ENCODE measurements at places on chromosomes 4 and X.

GRCh38 chrX:94057385-94057784, 383.4 kb downstream of the FAM133A start:
- DNase-seq: no peak

DNA sequence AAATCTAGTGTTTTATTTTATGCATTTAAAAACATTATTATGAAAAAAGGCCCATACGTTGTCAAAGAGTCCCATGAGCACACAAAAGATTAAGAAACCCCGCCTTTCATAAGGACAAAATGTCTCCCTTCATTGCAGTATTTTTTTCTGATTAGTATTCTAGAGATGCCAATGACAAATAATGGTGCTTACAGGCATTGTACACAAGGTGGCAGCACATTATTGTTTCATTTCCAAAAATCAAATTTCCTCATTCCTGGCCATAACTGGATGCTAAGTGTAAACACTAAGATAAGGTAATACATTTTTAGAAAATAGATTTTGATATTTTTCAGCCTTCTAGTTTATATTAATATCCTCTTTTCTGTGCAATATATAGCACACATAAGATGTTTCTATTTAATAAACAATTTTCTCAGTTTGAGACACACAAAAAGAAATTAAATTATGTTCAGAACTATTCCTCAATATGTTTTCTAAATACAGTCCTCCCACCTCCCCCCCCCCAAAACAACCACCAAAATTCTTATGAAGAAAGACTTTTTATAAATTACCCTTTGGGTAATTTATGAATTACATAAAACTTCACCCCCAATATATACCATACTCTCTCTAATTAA, 47.7 kb downstream of the TIGD2 start:
- no peak for DNase-seq

DNA sequence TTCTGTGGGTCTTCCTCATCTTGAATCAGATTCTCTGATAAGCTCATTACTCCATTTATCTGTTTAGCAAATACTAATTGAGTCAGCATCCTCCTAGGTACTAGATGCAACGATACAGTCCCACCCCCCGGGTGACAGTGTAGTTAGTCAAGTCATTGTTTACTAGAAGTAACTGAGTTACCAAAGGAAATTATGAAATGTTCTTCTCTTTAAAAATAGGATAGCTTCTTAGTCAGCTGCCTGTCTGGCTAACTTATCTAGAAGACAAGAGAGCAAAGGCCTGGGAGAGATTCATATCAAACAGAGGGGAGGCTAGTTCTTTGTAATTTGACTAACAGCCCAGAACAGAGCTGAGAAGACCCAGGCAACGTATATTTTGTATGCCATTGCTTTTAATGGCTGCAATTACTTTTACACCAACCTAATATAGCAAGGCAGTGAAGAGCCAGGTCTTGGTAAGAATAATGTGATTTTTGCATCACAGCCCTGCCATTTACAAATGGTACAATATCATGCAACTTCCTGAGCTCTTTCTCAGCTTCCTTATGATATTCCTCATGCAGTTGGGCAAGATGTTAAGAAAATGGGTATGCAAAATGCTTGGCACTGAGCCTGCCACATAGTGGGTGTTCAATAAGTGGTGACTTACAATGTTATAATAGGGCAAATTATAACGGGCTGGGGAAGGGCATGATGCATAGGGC, 149.9 kb downstream of the CHIC2 start:
- no peak for DNase-seq

DNA sequence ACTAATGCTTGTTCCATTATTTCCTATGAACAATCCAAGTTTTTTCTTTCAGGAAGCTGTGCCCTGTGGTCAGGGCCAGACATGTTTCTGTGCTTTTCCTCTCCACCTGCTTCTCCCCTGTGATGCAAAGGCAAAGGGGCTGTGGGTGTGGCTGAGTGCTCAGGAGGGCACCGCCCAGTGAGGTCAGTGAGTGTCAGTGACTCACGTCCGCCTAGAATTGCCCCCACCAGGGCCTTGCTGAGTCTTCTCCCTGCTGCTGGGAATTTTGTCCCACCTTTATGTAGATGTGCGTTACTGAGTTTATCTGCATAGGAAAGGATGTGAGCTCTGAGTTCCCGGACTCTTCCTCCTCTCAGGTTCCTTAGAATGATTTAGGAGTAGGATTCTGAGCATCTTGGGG, 283.2 kb downstream of the DCHS2 start:
- DNase-seq: no peak

GRCh38 chrX:66728818-66729271, 90.0 kb upstream of the EDA2R start:
- peak; percentile 21 for DNase-seq

- no peak for DNase-seq
Observed at GRCh38 chr4:128068918-128069317, 7.8 kb downstream of the LARP1B start.

DNA sequence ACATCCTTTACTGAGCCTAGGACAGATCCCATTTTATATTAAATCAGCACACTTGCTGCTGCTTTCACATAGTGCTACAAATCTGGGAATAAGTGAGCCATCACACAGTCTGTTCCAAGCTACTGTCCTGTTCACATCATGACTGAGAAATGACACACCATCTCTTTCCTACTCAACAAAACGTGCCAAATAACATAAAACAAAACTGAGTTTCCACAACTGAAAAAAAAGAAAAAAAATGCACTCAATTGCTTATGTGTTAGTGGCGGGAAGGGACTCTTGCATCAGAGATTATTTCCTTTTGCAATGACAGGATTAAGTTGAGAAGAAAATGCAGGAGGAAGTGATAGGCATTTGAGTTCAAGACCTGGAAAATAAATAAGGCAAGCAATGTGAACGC, 109.0 kb downstream of the SHROOM4 start:
- DNase-seq: no peak

GRCh38 chr4:112966701-112967488, 82.6 kb upstream of the ANK2 start:
- DNase-seq: no peak

- DNase-seq: no peak
Observed at GRCh38 chr4:17613761-17614415, 553 bp upstream of the MED28 start.

- DNase-seq: no peak
Observed at GRCh38 chr4:7722766-7723387, 216.8 kb downstream of the AFAP1 start.

- DNase-seq: no peak
Observed at GRCh38 chrX:1521459-1521956, 15.5 kb downstream of the P2RY8 start.

- DNase-seq: no peak
Observed at GRCh38 chr4:139191373-139191772, 14.4 kb upstream of the ELF2 start.

- no peak for DNase-seq
Observed at GRCh38 chr4:184059099-184059498, 154.0 kb downstream of the STOX2 start.

- no peak for DNase-seq
Observed at GRCh38 chr4:113537628-113538027, 223.9 kb downstream of the CAMK2D start.

DNA sequence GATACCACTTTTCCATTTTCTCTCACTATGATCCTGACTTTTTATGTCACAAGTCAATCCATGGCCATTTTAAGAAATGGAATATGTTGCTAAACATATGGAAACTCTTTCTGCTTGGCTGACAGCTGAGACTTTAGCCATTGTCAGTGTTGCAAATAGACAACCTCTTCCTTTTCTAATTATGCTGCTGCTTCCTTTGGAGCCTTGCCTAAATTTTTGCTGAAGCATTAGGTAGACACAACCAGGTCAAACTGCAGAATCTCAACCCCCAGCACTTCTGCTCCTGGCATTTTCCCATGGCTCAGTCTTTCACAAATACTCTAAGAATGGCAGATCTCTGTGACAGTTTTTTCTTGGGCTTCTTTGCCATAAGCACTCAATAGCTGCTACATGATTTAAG, 543.3 kb downstream of the GRID2 start:
- DNase-seq: no peak

DNA sequence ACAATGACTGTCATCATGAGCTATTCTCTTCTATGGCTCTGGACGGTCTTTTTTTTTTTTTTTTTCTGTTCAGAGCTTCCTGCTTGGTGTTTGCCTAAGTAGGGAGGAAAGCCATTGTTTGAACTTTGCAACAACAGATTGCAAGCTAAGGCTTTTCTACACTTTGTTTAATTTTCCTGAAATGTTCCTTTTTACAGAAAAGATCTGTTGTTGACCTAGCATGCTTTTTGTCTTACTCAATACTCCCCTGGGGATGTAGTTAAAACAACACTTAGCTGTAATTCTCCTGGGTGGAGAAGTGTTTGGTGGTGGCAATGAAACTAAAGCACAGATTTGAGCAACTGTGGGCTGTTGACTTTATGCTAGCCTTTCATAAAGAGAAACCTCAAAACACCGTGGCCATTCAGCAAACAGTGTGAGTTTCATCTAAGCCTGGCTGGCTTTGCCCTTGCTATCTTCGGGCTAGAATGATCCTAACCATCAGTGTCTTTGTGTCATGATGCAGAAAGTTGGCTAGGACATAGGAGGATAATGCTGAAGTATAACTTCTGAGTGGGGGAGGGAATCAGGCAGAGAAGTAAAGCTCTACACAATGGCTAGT, 110.5 kb downstream of the ANXA3 start:
- no peak for DNase-seq

DNA sequence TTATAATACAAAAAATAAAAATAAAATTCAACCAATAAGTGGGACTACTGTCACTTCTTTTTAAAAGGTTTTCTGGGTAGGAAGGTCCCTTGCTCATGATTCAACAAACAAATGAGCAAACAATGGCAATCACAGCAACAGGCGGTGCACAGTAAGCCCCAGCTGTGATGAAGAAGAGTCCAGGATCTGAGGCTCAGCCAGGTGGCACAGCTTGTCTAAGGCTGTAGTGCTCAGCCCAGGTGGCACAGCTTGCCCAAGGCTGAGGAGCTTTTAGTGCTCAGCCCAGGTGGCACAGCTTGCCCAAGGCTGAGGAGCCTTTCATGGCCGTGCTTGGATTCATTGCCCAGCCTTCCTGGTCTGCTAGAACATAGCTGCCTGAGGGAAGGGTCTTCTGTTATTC, 75.0 kb downstream of the ZFYVE28 start:
- no peak for DNase-seq

Measured in activated CD4-positive, alpha-beta T cell treated with anti-CD3 and anti-CD28 coated beads, Interleukin-2, amount 50 U/mL, for 4 hours (primary cell).